GM04504 (cell line): ENCODE measurements at places on chromosomes 5 and 9.

GRCh38 chr9:34163434-34163833 lies 15.4 kb upstream of the UBAP1 start:
- DNase-seq: no peak

GRCh38 chr9:117720066-117720465 lies 15.9 kb downstream of the TLR4 start:
- DNase-seq: no peak

DNA sequence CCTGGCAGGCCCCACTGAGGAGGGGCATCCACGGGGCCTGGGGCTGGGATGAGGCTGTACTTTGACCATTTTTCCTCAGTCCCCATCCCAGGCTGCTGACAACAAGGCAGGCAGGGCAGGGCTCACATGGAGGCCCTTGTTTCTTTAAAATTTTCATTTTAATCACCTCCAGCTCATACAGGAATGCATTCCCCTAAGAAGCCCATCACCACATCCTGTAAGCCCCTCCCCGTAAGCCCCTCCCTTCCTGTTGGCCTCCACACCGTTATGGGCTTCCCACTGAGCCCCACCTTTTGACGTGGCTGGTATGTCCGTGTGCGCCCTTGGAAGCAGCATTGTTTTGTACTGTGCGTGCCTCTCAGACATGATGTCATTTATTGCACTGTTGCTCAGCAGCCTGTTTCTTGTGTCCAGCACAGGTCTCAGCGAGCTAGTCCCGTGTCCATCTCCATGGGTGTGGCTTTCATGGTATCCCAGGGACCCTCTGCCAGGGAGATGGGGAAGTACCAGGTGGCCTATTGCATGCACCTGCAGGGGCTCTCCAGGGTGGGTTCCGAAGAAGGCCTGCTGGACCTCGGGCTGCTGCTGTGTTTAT lies 22.4 kb downstream of the PHF2 start:
- no peak for DNase-seq

GRCh38 chr5:131264451-131265099 lies 722 bp downstream of the CDC42SE2 start:
- DNase-seq: no peak

DNA sequence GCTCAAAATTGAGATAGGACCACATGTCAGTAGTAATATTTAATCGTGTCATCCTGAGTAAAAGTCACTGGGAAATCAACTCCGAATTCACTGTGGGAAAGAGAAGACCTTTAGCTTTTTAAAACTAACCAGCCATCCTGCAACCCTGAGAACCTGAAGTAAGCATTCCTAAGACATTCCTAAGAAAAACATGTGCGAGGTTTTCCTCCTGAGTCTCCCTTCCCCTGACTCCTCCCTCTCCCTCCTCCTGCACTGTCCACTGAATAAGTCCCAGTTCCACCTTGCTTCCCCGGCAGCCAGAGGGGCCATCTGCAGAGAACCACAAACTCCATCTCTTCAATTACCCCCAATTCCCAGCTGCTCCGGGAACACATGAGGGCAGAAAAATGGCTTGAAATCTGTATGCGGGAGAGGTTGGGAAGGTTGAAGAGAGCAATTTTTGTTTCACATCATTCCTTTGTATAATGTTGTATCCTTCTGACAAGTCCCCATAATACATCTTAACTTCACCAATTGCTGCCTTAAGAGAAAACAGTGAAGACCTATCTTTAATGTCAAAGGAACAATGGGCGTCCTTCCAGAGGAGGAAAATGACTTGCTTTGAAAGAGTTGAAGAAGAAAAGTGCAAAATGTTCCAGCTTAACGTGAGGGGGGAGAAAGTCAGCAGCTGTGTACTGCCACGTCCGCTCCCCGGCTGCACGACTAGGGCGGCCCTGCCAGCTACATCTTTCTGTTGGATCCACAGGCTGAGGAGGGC lies 186.3 kb downstream of the ZNF462 start:
- no peak for DNase-seq

DNA sequence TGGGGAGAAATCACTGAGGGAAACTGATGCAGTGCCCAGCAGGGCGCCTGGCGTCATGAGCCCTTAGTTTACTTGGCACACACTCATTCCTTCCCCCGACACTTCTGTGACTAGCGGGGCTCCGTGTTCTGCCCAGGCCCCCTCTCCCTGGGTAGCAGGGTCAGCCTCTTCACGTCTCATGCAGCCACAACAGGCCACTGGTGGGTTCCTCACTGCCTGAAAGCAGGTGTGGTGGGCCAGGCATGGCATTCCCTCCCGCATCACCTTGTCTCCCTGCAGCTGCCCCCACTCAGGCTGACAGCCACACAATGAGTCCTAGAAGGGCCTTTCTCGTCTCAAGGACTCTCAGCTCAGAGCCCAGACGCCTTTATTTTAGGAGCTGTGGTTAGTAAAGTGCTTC lies 51.1 kb upstream of the CPLX2 start:
- DNase-seq: no peak

DNA sequence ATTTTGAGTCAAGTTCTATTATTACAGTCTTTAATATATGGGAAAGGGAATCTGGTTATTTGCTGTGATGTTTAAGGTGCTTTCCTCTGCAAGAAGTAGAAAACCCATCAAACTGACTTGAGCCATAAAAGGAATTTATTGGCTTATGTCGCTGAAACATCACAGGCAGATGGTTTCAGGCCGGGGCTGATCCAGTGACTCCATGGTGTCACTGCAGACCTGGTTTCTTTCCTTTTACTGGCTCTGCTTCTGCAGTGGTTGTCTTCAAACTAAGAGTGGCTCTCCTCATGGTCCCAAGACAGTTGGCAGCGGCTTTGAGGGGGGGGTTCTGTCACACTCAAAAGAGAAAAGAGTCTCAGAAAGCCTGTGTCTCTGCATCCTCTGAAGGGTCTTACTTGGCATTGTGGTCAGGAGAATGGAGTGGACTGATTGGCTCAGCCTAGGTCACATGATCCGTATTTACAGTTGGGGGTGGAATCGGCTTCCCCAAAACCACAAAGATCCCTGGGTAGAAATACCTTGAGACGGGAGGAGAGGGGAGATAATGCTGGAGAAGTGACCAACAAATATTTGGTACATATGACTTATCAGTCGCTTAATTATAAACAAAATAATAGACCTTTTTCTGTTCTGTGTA lies 106.3 kb downstream of the DAPK1 start:
- no peak for DNase-seq

DNA sequence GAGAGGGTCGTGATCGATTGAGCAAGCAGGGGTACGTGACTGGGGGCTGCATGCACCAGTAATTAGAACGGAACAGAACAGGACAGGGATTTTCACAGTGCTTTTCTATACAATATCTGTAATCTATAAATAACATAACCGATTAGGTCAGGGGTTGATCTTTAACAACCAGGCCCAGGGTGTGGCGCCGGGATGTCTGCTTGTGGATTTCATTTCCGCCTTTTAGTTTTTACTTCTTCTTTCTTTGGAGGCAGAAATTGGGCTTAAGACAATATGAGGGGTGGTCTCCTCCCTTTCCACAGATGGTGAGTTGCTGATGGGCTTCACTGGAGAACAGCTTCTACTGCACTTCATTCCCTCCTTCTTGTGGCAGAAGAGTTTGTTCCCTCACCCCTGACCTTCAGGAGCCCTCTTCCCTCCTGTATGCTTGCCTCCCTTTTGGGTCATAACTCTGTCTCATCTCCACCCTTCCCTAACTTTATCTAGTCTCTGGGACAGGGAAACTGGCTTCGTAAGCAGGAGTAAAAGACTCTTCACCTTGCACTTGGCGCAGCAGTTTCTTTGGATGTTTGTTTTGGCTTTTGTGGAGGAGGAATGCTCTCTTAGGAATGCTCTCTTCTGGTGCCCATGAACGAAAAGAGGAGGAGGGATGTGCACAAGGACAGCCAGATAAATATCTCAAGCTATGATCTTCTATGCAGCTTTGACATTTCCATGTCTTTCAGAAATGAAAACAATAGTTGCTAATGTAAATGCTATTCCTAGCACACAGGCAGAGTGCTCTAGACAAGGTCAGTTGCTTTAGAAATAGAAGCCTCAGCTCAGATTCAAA lies 139.8 kb upstream of the RPS23 start:
- no peak for DNase-seq

DNA sequence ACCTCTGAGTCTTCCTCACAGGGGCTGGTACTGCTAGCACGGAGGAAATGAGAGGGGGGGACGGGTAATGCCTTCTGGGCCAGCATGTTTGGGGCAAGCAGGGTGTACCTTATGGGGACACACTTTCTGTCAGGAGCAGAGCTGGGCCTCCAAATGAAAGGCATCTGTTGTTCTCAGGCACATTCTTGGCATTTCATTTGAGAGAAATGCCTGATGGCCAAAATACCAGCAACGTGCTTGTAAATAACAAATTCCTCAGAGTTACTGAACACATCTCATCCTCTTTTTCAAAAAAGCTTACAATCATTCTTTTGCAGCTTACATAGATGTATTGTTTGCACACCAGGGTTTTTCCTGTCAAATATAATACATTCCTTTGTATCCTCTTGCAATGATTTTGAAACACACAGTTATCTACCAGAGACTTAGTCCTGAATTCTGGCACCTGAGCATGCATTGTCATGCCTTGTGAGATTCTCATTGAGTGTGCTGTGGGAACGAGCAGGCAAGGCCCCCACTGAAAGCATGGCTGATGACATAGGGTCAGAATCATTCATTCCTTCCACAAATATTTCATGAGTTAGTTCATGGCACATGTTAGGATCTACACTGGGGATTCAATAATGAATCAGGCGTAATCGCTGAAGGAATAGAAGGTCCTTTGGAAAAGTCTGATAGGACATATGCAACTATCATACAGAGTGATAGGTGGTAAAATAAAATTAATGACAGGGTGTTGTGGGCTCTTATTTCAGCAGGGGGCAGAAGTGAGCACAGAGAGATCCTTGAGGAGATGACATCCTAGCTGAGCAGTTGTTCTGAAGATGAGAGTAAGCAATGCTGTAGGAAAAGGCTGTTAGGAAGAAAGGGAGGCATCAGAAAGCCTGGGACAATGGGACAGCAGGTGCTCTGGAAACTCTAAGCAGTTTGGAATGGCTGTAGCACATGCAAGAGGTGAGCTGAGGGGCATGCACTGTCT lies 260.9 kb upstream of the TUT7 start:
- peak; percentile 81 for DNase-seq

DNA sequence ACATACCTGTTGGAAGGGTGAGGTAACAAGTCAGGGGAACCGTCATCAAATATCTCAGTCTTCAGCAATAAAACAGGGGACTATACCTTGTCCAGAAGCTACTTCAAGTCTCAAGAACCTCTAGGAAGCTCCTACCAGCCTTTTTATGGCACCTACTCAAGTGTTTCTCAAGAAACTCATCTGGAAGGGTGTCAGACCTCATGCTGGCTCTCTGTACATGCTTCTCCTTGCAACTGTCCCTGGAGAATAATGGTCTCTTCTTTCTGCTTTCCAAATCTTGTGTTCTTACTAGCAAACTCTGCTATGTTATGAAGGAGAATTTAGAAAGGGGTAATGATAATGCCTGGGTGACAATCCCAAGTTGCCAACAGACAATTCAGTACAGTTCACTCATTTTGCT lies 8.3 kb upstream of the PTAR1 start:
- DNase-seq: no peak

DNA sequence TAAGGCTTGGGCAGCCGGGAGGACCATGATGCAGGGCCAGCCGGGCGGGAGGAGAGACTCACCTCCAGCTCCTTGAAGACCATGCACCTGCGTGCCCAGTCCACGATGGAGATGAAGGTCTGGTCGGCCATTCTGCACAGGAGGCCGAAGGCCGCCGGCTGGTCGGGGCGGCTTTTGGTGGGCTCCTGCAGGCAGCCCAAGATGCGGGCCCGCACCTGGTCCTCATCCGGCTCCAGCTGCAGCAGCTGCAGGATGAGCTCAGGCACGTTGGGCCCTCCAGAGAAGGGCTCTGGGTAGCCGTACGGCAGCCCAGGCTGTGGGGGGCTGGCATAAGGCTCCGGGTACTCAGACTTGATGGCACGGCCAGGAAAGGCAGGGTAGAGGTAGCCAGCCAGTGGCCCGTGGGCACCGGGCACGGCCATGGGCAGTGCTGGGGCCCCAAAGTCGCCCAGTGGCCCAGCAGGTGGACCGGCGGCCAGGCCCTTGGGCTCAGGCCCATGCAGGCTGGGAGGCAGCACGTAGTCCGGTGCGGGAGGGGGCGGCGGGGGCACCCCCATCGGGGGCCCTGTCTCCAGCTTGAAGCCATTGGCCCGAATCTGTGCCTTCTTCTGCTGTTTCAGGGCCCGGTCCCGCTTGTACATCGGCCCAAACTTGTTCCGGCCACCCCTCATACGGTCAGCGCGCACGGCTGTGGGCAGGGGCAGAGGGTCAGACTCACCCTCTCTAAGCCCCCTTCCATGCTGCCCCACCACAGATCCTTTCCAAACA lies 7.0 kb downstream of the NR5A1 start:
- no peak for DNase-seq

- DNase-seq: no peak
Observed at GRCh38 chr9:91043811-91044175, 242.2 kb downstream of the SYK start.

- DNase-seq: no peak
Observed at GRCh38 chr9:114284316-114285060, 38.4 kb upstream of the ORM1 start.

- no peak for DNase-seq
Observed at GRCh38 chr5:61525512-61526206, 193.6 kb downstream of the ZSWIM6 start.

- no peak for DNase-seq
Observed at GRCh38 chr9:137048655-137049543, 2.9 kb upstream of the NPDC1 start.

- DNase-seq: peak; percentile 44
Observed at GRCh38 chr5:141598391-141599345, 20.1 kb downstream of the DIAPH1 start.

- no peak for DNase-seq
Observed at GRCh38 chr9:14783358-14783757, 60.8 kb upstream of the CER1 start.

- no peak for DNase-seq
Observed at GRCh38 chr5:125746917-125747316, 676.3 kb upstream of the GRAMD2B start.

DNA sequence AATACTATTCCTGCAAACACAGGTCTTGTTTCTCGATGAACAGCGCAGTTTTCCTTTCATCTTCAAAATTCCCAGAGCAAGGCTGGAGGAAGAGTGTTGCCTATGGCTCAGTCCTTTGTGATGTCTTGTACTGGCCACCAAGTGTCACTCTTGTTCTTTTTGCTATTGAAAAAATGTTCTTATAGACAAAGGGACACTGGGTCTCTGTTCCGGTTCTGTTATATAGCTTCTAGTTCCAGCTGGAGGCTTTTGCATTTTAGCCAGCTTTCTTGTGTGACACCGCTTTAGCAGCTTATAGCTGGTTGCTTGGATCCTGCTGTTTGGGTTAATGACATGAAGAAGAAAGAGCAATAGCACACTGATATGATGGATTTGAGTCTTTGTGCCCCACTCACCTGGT lies 343.7 kb upstream of the KCNN2 start:
- DNase-seq: no peak
